DMS79 (cell line): ENCODE measurements at places on chromosomes 12 and 14.
A peak's percentile ranks its signal among the peaks of the same experiment; 100 is the strongest.

DNA sequence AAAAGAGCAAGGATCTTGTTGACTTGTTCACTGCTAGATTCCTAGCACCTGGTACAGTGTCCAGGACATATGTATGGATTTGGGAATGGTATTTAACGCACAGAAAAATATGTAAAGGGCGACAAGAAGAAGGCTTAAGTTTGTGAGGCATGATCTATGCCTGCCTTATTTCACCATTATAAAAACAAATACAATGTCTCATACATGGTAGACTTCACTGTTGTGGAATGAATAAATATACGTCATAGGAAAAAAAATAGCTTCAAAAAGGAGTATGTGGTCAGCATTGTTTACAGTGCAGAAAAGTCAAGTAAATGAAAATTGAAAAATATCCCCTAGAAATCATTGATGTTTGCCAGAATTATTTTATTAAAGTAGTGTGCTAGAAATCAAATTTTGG is 30.0 kb downstream of the HCFC2 start:
- DNase-seq: no peak

GRCh38 chr12:121297435-121297991 is 1.0 kb upstream of the CAMKK2 start:
- DNase-seq: peak; percentile 53

DNA sequence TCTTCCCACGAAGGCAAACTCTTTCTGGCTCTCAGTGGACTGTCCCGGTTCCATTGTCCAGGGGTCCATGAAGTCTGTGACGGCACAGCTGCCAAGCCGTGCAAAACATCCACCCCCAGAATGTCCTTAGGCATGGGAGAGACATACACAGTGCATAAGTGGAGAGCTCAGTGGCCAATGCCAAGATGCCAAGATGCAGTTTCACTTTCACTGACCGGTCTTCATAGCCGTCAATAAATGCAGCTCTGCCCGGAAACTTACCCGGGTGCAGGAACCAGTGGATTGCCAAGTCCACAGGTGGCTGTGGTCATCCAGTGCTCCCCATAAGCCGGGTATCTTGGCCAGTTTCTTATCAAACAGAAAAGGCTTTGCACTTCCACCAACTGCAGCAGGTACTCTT is 162.3 kb downstream of the PTCSC3 start:
- DNase-seq: no peak

GRCh38 chr14:71521238-71522135 is 410.7 kb upstream of the RGS6 start:
- DNase-seq: no peak
